ENCODE measurements at places on chromosomes 5 and 9. TPM values are rescaled to one million over a fixed set of nuclear protein-coding genes. Genes with fewer than 3 reads are reported as not detected.

The SPAAR gene
- polyA plus RNA-seq: 0.35 TPM

The OTP gene
- polyA plus RNA-seq: not detected

The ANGPTL2 gene
- 0.10 TPM for polyA plus RNA-seq

The ADGRD2 gene
- not detected for polyA plus RNA-seq

The OR13D1 gene
- polyA plus RNA-seq: not detected

The CCDC152 gene
- polyA plus RNA-seq: 1.5 TPM

The ARAP3 gene
- polyA plus RNA-seq: 1.8 TPM

The ANKRD18B gene
- 2.2 TPM for polyA plus RNA-seq

The FOXD1 gene
- polyA plus RNA-seq: not detected

The NTNG2 gene
- polyA plus RNA-seq: 0.26 TPM

The ECSCR gene
- polyA plus RNA-seq: not detected

The PITX1 gene
- polyA plus RNA-seq: not detected

The ST6GALNAC6 gene
- polyA plus RNA-seq: 44.2 TPM

The TEX48 gene
- not detected for polyA plus RNA-seq

The SH2D3C gene
- polyA plus RNA-seq: 19.4 TPM

The SLC6A19 gene
- polyA plus RNA-seq: not detected

The CNTFR gene
- 19.0 TPM for polyA plus RNA-seq

The FCHSD1 gene
- polyA plus RNA-seq: 3.9 TPM

The LRRC19 gene
- polyA plus RNA-seq: not detected

The SPZ1 gene
- polyA plus RNA-seq: not detected

The MLANA gene
- polyA plus RNA-seq: not detected

The NR2F1 gene
- polyA plus RNA-seq: 2.3 TPM

The F2RL1 gene
- polyA plus RNA-seq: 0.12 TPM

The AMBP gene
- not detected for polyA plus RNA-seq

The SOHLH1 gene
- polyA plus RNA-seq: not detected

The CAMSAP1 gene
- polyA plus RNA-seq: 88.2 TPM

The MZB1 gene
- polyA plus RNA-seq: not detected

The FOXD4L5 gene
- 0.06 TPM for polyA plus RNA-seq

The OR2K2 gene
- 0.68 TPM for polyA plus RNA-seq

The ADAMTS19 gene
- polyA plus RNA-seq: 1.4 TPM

The BTNL8 gene
- not detected for polyA plus RNA-seq

The ZBED3 gene
- 5.0 TPM for polyA plus RNA-seq

The GABRG2 gene
- polyA plus RNA-seq: 33.4 TPM

The LCN2 gene
- polyA plus RNA-seq: not detected

The CLIC3 gene
- not detected for polyA plus RNA-seq

The PCDHGA3 gene
- polyA plus RNA-seq: 0.26 TPM

The SNAPC3 gene
- polyA plus RNA-seq: 107 TPM

The SMC2 gene
- polyA plus RNA-seq: 2.6 TPM

The PCA3 gene
- not detected for polyA plus RNA-seq

The BHMT2 gene
- not detected for polyA plus RNA-seq

The PCDHB2 gene
- 105 TPM for polyA plus RNA-seq

The TUBB4B gene
- 60.3 TPM for polyA plus RNA-seq

The MYO10 gene
- polyA plus RNA-seq: 3.1 TPM

The C5orf52 gene
- polyA plus RNA-seq: not detected

The RLN2 gene
- not detected for polyA plus RNA-seq

The AGXT2 gene
- not detected for polyA plus RNA-seq

The SPINK7 gene
- not detected for polyA plus RNA-seq
